ENCODE measurements at places on chromosomes 5 and 9. TPM values are rescaled to one million over a fixed set of nuclear protein-coding genes. Genes with fewer than 3 reads are reported as not detected.

PTPRD gene
- total RNA-seq, result 75.7 TPM

ZFP62 gene
- 16.2 TPM for total RNA-seq

BHMT2 gene
- total RNA-seq, result 1.0 TPM

NUP188 gene
- 36.5 TPM for total RNA-seq

PCDHA9 gene
- total RNA-seq, result 0.52 TPM

PRDM9 gene
- not detected for total RNA-seq

GFI1B gene
- 1.0 TPM for total RNA-seq

C9orf153 gene
- 1.6 TPM for total RNA-seq

SWI5 gene
- total RNA-seq, result 17.7 TPM

PITX1 gene
- total RNA-seq, result 2.6 TPM

MSX2 gene
- total RNA-seq, result not detected

PCDHA11 gene
- under 0.01 TPM for total RNA-seq

KCNV2 gene
- not detected for total RNA-seq

SLC6A7 gene
- total RNA-seq, result not detected

MCCC2 gene
- total RNA-seq, result 19.8 TPM

GRXCR2 gene
- total RNA-seq, result not detected

FAM53C gene
- total RNA-seq, result 17.2 TPM

CATSPER3 gene
- total RNA-seq, result 0.52 TPM

GABRA1 gene
- not detected for total RNA-seq

C5orf63 gene
- 3.7 TPM for total RNA-seq

LURAP1L gene
- total RNA-seq, result 14.1 TPM

MLLT3 gene
- total RNA-seq, result 65.8 TPM

ERAP2 gene
- 20.9 TPM for total RNA-seq

PCDH1 gene
- 20.9 TPM for total RNA-seq

FCN2 gene
- total RNA-seq, result 1.0 TPM

SETD9 gene
- total RNA-seq, result 5.7 TPM

GHR gene
- total RNA-seq, result 16.7 TPM

MLANA gene
- not detected for total RNA-seq

TLX3 gene
- not detected for total RNA-seq

FREM1 gene
- 17.2 TPM for total RNA-seq

UBE2QL1 gene
- 0.52 TPM for total RNA-seq

IL13 gene
- not detected for total RNA-seq

POMT1 gene
- 18.8 TPM for total RNA-seq

CTXN3 gene
- total RNA-seq, result 1.0 TPM

SARDH gene
- total RNA-seq, result 5.7 TPM

CNTNAP3B gene
- 14.6 TPM for total RNA-seq

PKD2L2 gene
- 2.6 TPM for total RNA-seq

ACOT12 gene
- 0.52 TPM for total RNA-seq

NEUROG1 gene
- not detected for total RNA-seq

SOHLH1 gene
- under 0.01 TPM for total RNA-seq

ZNF354B gene
- total RNA-seq, result 8.4 TPM

FIBCD1 gene
- not detected for total RNA-seq

LMX1B gene
- total RNA-seq, result under 0.01 TPM

FOXD4L3 gene
- not detected for total RNA-seq

ADAMTS2 gene
- total RNA-seq, result 29.7 TPM

PCDHGB2 gene
- total RNA-seq, result 2.1 TPM

BTNL8 gene
- not detected for total RNA-seq

GAS1 gene
- 113 TPM for total RNA-seq

SCGB3A1 gene
- total RNA-seq, result 1.0 TPM

NME5 gene
- total RNA-seq, result not detected

OTP gene
- not detected for total RNA-seq

LCN1 gene
- total RNA-seq, result not detected

CER1 gene
- total RNA-seq, result not detected

KIF4B gene
- total RNA-seq, result under 0.01 TPM

NUTM2G gene
- not detected for total RNA-seq

TLR4 gene
- total RNA-seq, result 8.9 TPM

PCDHB5 gene
- 3.1 TPM for total RNA-seq

FBP2 gene
- total RNA-seq, result 72.5 TPM

All from skeletal muscle tissue (tissue), 5 donors.